ENCODE measurements at places on chromosomes 5 and 9.

DNA sequence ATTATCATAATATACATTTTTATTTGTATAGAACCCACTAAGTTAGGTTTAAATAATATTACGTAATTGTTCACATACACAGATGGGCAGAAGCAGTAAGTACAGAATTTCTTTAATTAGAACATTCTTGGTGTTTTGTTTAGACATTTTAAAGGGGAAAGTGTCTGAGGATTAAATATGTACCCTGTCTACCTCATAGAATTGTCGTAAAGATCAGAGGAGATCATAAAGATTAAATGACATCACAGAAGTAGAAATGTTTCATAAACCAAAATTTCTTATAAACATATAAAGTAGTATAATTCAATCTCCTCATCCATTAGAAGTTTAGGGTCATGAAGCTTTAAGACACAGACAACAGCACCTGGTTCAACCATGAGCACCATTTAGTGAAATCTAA is 20.1 kb downstream of the DEPDC1B start:
- no peak for DNase-seq

DNA sequence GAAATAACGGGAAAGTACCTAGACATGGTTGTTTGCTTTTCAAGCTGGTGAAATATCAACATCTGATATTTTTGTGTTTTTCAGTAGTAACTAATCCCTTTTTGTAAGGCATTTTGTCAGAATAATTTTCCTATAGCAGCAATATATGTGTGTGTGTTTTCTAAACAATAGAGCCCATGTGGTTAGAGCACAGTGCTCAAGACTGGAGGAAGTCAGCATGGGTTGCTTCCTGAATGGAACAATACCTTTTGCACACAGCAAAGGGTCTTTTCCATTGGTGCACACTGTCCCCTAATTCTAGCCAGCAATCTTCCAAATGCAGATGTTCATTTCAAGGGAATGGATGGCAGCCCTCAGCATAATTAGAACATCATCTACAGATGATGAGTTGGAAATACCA is 270.1 kb downstream of the AOPEP start:
- no peak for DNase-seq

- no peak for DNase-seq
These were observed 69.8 kb downstream of the MAPKAP1 start for GRCh38 chr9:125637241-125637640.

- DNase-seq: no peak
These were observed 720 bp downstream of the NUDT12 start for GRCh38 chr5:103561685-103562452.

- no peak for DNase-seq
These were observed 205.1 kb upstream of the SGCD start for GRCh38 chr5:156121882-156122281.

- DNase-seq: no peak
These were observed 29.1 kb upstream of the AKNA start for GRCh38 chr9:114416906-114417305.

DNA sequence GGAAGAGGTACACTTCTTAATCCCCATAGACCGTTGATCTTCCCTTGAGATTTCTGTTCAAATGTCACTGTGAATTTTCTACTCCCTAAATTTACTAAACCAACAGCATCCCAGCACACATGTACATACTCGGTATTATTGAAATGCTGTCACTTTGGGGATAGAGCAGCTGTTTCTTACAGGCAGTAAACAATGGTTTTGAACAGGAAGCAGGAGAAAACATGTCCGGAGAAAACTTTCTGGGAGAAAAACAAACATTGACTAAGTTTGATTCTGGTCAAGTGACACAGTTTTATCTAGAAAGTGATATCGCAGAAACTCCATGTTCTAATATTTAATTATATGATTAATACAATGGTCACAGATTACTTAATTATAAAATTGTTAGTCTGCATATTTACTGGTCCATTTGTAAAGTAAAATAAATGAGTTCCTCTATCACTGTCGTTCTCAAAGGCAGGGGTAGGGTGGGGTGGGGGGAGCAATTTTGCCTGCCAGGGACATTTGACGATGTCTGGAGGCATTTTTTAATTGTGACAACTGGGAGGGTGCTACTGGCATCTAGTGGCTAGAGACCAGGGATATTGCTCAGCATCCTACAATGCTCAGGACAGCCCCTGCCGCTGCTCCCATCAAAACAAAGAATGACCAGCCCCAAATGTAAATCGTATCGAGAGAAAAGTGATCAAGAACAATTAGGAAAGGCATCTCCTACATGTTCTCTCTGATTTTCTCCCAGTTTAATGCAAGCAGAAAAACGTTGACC is 12.2 kb downstream of the TAS2R1 start:
- no peak for DNase-seq

DNA sequence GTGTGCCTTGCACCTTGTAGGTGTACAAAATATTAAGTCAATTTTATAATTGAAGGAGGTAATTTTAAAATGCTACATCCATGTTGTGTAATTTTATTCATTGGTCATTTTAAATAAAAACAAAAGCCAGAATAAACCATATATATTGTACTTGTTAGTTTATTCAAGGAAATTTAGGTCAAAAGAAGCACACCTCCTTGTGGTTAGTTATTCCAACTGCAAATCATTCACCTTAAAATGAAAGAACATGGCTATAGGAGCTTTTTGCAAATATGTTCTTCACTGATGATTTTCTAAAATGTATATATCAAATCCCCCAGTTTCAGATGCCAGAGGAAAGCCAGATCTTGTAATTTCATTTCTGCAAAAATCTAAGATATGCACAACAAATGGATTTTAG is 5.4 kb upstream of the MOCS2 start:
- no peak for DNase-seq

DNA sequence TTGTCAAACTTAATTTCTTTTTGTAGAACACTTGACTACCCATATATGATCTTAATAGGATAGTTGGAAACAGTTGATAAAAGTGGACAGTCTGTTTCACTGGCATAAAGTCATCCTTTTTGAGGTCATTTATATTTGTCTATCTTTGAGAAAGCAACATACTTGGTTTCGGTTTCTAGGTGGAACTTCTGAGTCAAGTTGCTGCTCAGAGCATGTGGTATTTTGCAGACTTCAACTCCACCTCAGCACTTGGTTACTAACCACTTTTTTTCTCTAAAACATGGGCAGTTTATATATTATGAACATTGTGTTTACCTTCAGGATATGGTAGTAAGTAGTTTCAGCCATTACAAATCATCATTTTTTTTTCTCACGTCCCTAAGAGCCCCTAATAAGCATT is 1749.0 kb upstream of the C9orf72 start:
- no peak for DNase-seq

DNA sequence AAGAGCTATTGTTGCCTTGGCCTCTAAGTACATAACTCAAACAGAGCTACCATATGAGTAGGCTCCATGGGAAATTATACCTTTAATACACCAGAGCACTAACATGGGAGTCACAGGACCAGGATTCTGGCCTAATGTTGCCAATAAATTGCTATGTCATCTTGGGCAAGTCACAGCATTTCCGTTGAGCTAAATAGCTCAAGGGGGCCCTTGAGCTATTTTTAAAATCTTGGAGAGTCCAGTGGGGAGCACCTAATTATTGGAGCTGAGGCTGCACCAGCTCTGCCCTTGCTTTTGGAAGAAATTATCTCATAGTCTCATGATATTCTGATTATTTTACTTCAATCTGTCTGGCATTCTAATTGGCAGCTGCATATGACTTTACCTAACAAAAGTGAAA is 350.8 kb downstream of the ENC1 start:
- DNase-seq: no peak

All from activated T-helper 2 cell treated with anti-CD3 and anti-CD28 coated beads, Interferon-gamma antibody, Interleukin-2, Interleukin-4, amounts not matched to agents 10 μg/mL and 5 μg/mL and 100 μg/mL, durations not matched to agents 14 hours and 24 hours and 36 hours (primary cell).